ENCODE measurements at places on chromosomes 11 and 22.

DNA sequence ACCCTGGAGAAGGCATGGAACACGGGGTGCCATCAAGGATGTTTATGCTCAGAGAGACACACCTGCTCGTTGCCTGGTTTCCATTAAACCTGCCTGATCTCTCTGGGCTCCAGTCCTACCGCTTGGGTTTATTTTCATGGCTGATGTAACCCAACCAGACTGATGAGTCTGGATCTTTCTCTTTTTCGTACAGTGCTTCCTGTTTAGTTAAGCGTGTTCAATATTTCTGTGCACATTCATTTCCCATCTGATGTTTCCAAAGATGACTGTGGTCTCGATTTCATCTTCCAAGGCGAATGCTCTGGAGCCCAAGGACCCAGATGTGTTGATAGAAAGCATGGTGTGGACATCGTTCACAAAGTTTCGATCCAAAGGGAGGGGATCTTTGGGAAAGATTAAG, 84.3 kb downstream of the SNX19 start:
- no peak for DNase-seq

GRCh38 chr11:134730101-134730500, 318.1 kb upstream of the B3GAT1 start:
- no peak for DNase-seq

- peak; percentile 70 for DNase-seq
Measured at GRCh38 chr11:35235936-35236666, 97.1 kb downstream of the CD44 start.

GRCh38 chr11:125263268-125263790, 98.8 kb downstream of the PKNOX2 start:
- DNase-seq, result no peak

- no peak for DNase-seq
Measured at GRCh38 chr11:9049959-9050358, 41.4 kb downstream of the SCUBE2 start.

- DNase-seq, result no peak
Measured at GRCh38 chr22:37500745-37501609, 14.8 kb upstream of the MFNG start.

- DNase-seq, result no peak
Measured at GRCh38 chr11:8071616-8072581, 9.1 kb upstream of the TUB start.

GRCh38 chr11:29187215-29187614, 829.6 kb downstream of the KCNA4 start:
- no peak for DNase-seq

DNA sequence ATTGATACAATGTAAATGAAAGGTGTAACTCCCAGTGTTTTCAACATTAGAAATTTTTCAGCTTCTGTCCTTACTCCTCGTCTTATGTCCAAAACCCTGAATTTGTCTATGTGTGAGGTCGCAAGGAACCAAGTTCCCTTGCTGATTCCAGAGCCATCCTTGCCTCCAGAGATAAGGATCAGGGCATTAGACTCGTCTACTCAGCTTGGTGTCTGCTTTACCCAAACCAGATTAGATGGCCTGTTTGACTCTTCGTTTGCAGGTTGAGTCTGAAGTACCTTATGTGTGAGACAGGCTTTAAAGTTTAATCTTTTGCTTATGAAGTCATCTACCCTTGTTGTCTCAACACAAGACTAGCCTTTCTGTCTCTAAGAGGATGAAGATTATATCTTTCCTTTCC, 55.6 kb downstream of the SPECC1L start:
- DNase-seq, result no peak

GRCh38 chr11:80603472-80603871, 1162.6 kb upstream of the TENM4 start:
- no peak for DNase-seq

GRCh38 chr11:27313157-27313821, 49.7 kb downstream of the CCDC34 start:
- no peak for DNase-seq

GRCh38 chr11:86740628-86741483, 59.5 kb upstream of the PRSS23 start:
- DNase-seq, result peak; percentile 66

DNA sequence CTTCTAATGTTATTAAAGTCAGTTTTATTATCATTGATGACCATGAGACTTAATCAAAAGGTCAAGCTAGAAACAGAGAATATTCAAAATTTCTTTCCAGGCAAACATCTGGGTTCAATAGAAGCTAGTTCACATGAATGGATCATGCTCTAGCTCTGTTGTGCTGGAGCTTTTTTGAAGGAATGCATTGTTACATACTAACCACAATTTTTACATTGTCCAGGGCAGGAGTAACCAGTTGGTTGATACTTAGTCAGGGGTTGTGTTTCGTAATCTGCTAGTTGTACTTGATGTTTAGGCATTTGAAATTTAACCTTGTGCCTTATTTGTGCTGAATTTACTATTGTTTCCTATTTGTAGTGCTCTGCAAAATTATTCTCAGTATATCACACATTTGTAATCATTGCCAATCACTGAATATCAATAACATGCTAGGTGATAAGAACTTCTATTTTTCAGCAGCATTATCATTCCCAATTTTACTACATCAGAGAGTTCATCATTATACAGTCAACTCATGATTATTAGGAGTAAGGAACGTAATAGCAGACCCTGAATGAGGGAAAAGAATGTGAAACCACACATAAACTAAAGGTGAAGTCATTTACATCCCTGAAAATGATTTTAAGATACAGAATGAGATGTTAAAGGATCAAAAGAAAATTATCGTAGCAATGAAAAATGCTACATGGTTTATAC, 23.2 kb downstream of the NF2 start:
- DNase-seq, result no peak

- peak; percentile 46 for DNase-seq
Measured at GRCh38 chr11:116928102-116928777, 90.8 kb upstream of the APOA1 start.

GRCh38 chr11:78414321-78415051, 3.1 kb downstream of the GAB2 start:
- DNase-seq, result no peak

DNA sequence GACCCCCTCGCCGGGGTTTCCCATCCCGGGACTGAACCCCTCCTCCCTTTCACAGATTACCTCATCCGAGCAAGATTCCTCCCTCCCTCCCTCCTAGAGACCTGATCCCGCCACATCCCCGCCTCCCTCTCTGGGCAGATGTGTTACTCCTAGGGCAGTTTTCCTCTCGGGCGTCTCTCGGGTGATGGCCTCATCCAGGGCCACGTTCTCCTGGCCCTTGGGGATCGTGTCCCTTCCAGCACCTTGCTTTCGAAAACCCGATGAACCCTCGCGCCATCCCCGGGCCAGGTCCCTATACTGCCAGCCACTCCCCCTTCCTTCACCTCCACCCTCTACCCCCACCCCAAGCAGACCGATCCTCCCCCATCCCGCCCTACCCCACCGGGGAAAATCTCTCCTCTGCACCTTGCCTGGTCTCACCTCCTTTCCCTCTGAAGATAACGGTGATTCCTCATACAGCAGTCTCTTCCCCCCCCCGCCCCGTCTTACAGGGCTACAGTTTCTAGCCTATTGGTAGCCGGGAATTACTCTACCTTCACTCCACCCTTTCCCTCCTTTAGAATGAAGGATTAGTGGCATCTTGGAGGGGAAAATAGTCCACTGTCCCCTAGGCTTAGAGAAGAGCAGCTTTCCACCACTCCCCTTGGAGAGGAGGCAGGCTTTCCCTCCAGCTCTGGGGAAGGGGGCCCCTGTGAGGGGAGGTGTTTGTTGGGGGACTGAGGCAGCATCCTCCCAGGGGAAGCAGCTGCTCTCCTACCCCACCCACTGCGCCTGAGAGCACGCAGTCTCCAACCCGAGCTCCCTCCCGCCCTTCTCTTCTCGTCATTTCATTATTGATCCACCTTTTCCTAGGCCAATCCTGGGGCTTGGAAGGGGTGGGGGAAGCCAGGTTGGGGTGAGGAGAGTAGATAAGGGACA, 1.2 kb downstream of the KMT2A start:
- DNase-seq, result peak; percentile 56

DNA sequence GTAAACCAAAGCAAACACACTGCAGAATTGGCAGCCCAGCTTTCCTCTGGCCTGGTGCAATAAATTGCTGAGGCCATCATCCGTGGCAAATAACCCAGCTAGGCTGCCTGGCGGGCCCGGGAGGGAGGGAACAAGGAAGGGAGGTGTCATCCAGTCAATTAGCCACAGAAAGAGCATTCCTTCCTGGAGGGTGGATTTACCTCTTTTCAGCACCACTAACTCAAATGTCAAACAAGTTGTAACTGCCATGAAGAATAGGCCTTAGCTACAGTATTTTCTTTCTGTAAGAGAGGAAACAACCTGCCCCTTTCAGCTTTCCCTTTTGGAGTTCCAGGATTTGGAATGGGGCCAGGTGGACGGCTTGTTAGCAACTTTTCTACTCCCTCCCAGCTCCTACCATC, 163.8 kb upstream of the BDNF start:
- DNase-seq, result no peak

GRCh38 chr22:45949891-45950290, 27.1 kb downstream of the WNT7B start:
- no peak for DNase-seq

DNA sequence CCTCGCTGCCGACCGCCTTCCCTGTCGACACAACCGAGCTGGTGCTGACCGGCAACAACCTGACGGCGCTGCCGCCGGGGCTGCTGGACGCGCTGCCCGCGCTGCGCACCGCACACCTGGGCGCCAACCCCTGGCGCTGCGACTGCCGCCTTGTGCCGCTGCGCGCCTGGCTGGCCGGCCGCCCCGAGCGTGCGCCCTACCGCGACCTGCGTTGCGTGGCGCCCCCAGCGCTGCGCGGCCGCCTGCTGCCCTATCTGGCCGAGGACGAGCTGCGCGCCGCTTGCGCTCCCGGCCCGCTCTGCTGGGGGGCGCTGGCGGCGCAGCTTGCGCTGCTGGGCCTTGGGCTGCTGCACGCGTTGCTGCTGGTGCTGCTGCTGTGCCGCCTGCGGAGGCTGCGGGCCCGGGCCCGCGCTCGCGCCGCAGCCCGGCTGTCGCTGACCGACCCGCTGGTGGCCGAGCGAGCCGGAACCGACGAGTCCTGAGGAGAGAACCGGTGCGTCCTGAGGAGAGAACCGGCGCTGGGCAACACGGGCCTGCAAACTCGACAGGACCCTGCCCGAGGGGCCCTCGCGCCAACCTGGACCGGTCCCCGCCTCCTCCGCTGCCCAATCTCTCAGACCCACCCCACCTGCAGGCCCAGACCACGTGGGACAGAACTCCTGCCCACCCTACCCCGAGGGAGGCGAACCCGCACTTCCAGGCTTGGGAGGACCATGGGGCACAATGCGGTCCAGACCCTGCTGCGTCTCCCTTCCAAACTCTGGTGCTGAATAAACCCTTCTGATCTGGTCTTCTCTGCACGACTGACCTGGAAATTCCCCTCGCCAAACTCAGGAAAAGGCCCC, 866 bp downstream of the GP1BB start:
- peak; percentile 34 for DNase-seq

- no peak for DNase-seq
Measured at GRCh38 chr22:38201371-38201710, 453 bp upstream of the MAFF start.

DNA sequence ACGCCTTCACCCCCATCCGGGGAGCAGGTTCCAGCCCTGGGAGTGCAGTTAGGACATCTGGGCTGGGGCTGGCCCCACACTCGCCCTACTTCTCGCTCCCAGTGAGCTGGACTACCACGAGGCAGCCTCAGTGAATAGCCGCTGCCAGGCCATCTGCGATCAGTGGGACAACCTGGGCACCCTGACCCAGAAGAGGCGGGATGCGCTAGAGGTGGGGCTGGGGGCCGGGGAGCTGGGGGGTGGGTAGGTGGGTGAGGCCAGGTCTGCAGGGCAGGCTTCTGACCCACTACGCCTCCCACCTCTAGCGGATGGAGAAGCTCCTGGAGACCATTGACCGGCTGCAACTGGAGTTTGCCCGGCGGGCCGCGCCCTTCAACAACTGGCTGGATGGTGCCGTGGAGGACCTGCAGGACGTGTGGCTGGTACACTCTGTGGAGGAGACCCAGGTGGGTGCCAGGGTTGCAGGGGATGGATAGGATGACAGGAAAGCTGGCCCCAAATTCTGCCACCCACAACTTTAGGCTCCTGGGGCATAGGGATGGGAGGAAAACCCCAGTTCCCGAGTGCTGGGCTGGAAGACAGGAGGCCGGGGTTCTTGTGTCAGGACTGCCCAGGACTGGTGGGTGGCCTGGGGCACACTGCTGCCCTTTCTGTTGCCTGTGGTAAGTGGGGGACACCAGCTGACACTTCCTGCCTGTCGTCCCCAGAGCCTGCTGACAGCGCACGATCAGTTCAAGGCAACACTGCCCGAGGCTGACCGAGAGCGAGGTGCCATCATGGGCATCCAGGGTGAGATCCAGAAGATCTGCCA, 8.3 kb downstream of the CTSF start:
- DNase-seq, result no peak

- peak; percentile 25 for DNase-seq
Measured at GRCh38 chr11:359181-359714, 10.1 kb upstream of the B4GALNT4 start.

DNA sequence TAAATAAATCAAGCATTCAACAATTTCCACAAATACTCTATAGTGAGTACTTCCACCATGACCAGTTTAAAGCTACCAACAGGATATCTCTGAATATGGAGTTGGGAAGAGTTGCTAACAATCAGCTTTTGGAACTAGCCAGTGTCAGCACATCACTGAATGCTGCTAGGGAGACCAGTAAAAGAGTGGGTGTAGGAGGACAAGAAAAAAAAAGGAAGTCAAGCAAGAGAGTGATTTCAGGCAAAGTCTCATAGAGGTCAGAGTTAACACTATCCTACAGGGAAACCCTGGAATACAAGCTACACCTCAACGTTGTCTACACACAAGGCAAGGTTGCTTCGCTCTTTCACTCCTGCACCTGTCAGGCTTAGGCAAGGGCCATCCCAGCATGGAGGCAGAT, 24.2 kb downstream of the EIF3F start:
- no peak for DNase-seq

- DNase-seq, result peak; percentile 71
Measured at GRCh38 chr11:111378861-111379601, at the start of gene POU2AF1. POU2AF1 (minus strand) TSS chr11:111379275; CDS start chr11:111379177, 98 bp downstream.

DNA sequence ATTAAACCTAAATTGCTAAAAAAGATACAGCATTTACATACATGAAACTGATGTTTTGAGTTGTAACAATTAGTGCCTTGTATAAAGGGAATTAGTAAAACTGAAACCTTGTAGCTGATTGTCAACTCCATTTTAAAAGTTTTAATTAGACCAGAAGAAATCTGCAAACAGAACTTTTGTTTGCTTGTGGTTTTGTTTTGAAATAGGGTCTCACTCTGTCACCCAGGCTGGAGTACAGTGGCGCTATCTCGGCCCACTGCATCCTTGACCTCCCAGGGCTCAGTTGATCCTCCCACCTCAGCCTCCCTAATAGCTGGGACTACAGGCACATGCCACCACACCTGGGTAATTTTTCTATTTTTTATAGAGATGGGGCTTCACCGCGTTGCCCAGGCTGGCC, 86.5 kb upstream of the SLC6A5 start:
- no peak for DNase-seq
